ENCODE measurements at places on chromosomes 1 and 21.

GRCh38 chr1:48005253-48006117 is 8.3 kb upstream of the TRABD2B start:
- DNase-seq: no peak

GRCh38 chr21:42165901-42166300 is 53.0 kb upstream of the ABCG1 start:
- no peak for DNase-seq

DNA sequence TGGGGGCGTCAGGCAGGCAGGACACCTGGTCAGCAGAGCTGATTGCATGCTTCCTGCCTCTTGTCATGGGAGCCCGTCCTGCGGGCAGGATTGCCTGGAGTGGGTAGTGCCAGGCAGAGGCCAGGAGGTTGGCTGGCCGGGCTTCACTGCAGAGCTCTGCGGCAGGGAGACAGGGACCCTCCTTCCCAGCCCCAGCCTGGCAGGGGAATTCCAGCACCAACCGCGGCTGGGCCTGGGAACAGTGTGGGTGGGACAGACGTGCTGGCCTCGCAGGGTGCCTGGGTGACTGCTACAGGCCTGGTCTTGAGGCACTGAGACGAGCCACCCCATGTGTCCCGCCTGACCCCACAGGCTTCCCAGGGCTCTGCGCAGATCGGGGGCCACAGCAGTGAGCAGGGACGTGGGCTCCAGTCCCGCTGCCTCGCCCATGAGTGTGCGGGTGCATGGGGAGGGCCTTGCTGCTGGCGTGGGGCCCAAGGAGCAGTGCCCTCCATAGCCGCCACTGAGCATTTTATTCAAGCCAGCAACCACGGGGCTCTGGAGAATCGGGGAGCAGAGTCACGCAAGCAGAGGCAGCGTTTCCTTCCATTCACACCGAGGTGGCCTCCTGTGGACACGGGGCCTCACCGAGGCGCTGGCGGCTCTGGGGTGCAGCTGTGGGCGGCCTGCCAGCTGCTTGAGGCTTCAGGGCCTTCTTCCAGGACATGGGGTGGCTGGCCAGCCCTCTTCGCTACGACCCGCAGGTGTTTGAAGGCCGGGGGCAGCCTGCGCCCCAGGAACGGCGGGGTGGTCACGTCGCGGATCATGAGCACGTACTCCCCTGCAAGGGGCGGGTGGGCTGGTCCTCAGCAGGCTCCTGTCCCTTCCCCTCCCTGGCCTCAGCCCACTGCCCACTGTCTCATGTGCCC is 70.3 kb downstream of the MORN1 start:
- no peak for DNase-seq

- no peak for DNase-seq
These were observed 9.3 kb downstream of the KCNA10 start for GRCh38 chr1:110509655-110510054.

GRCh38 chr21:42646836-42647235 is 6.6 kb upstream of the PDE9A start:
- DNase-seq: no peak

- no peak for DNase-seq
These were observed 51.6 kb downstream of the ZNF644 start for GRCh38 chr1:90970208-90970607.

DNA sequence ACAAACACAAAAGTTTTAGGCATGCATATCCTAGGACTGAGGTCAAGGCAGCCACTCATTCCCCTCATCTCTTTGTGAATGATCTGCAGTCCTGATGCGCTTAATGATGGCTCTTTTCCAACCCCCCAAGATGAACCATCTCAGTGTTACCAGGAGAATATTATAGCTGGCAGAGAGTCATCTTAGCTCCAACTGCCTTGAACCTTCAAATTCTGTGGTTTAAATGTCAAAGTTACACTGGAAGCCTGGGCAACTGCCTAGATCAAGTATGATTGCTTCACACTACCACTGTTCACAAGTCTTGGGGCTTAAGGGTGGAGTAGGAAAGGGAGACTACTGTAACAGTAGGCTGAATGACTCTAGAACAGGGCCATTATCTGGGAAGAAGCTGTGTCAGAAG is 8.0 kb upstream of the MYBPHL start:
- no peak for DNase-seq

DNA sequence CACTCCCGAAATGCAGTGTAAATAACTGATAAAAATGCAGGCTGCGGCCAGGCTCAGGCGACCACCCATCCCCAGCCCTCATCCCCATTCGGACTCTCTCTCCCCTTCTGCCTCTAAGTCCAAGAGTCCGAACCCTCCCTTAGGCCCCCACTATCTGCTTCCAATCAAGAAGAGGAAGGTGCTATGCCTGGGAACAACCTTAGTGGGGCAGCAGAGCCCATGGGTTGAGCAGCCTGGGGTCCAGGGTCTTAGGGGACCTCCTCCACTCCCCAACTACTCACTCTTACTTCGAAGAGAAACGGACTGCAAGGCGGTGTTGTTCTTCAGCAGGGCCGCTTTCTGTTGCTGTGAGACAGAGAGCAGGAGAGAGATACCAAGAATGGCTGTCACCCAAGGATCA is 12.2 kb downstream of the ARHGEF2 start:
- no peak for DNase-seq

- DNase-seq: no peak
These were observed 57.9 kb upstream of the FMOD start for GRCh38 chr1:203408486-203409481.

DNA sequence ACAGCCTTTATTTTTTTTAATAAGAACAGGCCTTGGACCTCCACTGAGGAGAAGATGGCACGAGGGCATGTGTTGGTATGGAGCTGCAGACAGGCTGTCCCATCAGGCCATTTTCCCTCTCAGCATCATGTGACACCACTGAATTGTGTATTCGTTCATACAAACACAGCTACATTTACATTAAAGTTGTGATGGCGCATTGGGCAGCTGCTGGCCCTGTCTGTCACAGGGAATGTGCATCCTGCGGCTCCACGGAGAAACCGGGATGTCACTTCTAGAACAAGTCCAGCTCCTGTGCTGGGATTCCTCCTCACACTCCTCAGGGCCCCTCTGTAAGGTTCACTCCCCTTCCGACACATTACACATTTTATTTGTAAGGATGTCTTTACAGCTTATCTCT is 147.6 kb upstream of the TNR start:
- no peak for DNase-seq

DNA sequence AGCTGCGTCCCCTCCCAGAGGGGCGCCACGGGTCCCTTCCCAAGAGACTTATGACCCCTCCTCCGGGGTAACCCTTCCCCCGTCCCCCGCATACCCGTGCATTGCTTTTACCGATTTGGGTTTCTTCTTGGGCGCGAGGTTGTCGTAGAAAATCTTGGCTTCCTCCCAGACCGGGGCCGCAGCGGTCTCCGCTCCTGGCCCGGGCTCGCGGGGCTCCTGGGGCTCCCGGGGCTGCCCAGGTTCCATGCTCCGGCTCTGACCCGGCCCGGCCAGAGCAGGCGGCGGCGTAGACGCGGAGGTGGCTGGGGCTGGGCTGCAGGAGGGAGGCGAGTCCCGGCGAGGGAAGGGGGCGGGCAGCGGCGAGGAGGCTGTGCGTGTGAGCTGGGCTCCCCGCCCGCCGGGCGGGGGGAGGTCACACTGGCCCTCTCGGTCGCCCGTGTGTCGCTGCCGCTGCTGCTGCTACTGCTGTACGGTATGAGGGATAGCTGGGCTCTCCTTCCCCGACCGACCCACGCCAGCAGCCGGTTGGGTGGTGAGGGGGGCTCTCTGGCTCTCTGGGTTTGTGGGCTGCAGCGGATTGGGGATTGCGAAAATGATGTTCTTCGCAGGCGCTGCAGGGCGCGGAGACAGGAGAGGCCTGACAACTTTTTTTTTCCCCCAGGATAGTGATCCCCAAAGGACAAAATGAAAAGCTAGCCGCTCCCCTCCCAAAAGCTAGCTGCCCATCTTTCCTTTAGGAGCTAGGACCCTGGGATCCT is at the start of gene NT5C1A:
NT5C1A (minus strand) TSS at position 315 of the 758 bp plus-strand sequence; CDS start at position 246, 69 bp downstream.
- no peak for DNase-seq

DNA sequence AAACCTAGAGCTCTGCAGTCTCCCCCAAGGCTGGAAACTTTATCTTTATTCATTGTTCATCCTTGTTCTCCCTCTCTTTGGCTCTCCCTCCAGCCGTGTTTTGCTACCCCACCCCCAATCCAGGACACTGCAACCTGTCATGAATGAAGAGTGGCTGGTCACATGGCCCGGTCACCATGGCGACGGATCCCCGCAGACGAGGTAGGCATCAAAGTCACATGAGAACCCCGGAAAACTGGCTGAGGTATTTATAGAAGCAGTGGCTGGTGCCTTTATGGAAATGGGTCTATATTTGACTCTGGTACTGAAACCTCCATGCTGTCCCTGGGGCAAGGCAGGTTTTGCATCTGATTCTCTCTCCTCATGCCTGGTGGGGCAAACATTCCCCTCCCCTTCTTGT is 13.4 kb upstream of the SLC6A17 start:
- no peak for DNase-seq

- no peak for DNase-seq
These were observed 101.9 kb downstream of the RGS21 start for GRCh38 chr1:192418552-192419285.

DNA sequence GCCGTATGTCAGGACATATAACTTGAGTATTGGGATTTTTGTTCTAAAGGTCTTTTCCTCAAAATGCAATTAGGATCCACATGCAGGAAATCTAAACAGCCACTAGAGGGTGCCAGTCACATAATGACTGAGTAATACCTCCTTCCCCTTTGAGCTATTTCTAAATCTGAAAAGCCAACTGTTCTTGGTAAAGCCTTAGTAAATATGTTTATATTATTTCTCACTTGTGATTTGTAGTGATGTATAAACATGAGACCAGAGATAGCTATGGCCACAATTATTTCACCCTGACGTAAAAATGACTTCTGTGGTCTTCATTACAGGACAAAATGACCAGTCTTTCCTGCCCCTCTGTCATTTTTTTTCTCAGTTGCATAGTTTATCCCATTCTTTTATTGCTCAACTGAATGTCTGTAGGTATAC is 41.0 kb upstream of the DR1 start:
- no peak for DNase-seq

GRCh38 chr1:218217040-218217439 is 68.1 kb upstream of the RRP15 start:
- DNase-seq: no peak

- no peak for DNase-seq
These were observed 37.4 kb downstream of the GADD45A start for GRCh38 chr1:67722292-67722944.

DNA sequence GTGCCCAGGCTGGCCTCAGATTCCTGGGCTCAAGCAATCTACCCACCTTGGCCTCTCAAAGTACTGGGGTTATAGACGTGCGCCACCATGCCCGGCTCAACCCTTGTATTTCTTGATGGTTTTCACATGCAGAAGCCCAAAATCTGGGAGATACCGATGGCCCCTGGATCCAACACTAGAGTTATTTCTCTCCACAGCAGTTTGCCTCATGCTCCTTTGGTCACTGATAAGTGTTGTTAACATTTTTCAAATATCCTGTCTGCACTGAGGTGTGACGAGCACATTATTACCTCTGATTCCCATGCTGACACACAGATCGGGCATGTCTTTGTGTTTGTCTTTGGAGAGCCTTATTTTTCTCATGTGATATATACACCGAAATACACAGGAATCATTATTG is 107.0 kb downstream of the KIF26B start:
- no peak for DNase-seq

DNA sequence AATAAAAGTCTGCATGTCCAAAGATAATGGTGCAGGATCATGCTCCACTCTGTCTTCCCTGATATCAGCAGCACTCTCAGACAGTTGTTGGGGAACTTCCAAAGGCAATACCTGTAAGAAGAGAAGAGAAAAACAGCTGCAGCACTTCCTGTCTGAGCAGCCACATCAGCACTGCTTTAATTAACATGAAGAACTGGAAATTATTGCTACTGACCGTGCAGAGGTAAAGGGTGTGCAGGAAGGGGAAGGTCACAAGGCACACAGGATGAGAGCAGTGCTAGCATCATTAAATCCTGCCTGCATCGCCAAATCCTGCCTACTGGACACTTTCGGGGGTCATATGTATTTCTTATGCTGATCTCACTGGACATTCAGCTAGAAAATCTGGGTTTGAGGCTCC is 379.0 kb downstream of the LMX1A start:
- DNase-seq: no peak

GRCh38 chr1:214473387-214473786 is 78.0 kb downstream of the PTPN14 start:
- no peak for DNase-seq

DNA sequence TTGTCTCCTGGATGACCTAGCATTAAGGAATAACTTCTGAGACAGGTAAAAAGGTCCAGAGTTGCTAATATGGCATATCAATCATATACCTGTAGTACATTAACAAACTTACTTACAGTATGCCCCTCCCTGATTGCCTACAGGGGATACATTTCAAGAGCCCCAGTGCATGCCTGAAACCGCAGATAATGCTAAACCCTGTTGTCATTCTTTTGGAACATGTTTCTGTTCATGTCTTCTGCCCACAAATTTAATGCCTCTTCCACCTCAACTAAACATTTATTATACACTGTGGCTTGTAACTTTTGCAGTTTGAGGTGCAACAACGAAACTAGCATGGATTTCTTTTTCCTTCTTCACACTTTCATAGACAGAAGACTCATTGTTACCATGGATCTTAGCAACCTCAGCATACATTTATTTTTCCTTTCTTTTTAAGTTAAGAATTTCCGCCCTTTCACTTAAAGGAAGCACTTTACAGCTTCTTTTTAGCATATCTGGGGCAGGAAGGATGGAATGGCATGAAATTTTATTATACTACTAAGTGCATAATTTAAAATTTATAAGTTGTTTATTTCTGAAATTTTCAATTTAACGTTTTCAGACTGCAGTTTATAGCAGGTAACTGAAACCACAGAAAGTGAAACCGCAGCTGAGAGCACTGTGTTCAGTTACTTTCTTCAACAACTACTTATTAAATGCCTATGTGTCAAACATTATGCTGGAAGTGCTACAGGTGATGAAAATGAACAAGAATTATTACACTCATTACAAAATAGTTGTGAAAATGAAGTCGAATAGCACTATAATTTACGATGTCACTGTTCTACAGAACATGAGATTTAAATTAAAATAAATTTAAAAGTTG is 25.3 kb downstream of the F13B start:
- no peak for DNase-seq

DNA sequence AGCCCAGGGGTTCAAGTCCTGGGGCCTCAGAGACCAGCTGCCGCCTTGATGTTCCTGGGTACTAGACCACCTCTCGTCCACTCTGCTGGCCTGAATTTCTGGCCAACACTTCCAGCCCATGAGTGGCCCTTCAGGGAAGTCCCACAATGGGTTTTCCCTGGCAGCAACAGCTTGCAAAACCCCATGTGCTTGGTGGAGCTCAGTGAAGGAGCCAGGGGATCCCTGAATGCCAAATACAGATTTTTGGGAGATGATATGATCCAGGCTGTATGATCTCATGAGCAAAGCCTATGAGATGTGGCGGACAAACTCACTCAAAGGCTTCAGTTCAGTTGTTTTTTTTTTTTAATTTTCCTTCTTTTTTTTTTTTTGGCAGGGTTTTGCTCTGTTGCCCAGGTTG is 9.6 kb upstream of the RASSF5 start:
- DNase-seq: no peak

- no peak for DNase-seq
These were observed 31.3 kb upstream of the SLC30A10 start for GRCh38 chr1:219959540-219960203.

All from activated CD8-positive, alpha-beta memory T cell treated with anti-CD3 and anti-CD28 coated beads for 48 hours (primary cell).